ENCODE measurements at places on chromosomes 7 and 10.
A peak's percentile ranks its signal among the peaks of the same experiment; 100 is the strongest.

- DNase-seq, result no peak
Observed at GRCh38 chr10:93859049-93859655, 34.6 kb upstream of the SLC35G1 start.

GRCh38 chr10:86451604-86451960 is 70.0 kb downstream of the WAPL start:
- no peak for DNase-seq

- DNase-seq, result peak; percentile 57
Observed at GRCh38 chr7:105389088-105389650, 448 bp upstream of the SRPK2 start.

DNA sequence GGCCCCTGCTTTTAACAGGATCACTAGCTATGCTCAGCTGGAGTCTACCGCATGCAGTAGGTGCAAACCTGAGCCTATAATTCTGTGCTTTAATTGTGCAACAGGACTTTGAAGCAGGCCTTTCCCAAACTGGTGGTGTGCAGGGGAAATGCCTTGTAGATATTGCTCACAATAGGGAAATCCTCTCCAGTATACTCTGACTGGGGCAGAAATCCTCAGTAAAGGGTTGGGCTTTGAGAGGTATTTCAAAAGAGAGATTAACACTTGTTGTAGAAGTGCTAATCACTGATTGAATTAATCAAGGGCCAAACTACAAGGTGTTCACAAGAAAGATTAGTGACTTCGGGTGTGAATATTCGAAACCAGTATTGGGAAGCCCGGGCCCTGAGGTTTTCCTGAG is 58.5 kb upstream of the EXOC6 start:
- DNase-seq, result no peak

- no peak for DNase-seq
Observed at GRCh38 chr7:101618207-101618839, 10.8 kb downstream of the MYL10 start.

- no peak for DNase-seq
Observed at GRCh38 chr10:91743465-91743864, 54.8 kb upstream of the TNKS2 start.

Measured in ELF-1 (cell line).